ENCODE measurements at places on chromosomes 4 and X.

DNA sequence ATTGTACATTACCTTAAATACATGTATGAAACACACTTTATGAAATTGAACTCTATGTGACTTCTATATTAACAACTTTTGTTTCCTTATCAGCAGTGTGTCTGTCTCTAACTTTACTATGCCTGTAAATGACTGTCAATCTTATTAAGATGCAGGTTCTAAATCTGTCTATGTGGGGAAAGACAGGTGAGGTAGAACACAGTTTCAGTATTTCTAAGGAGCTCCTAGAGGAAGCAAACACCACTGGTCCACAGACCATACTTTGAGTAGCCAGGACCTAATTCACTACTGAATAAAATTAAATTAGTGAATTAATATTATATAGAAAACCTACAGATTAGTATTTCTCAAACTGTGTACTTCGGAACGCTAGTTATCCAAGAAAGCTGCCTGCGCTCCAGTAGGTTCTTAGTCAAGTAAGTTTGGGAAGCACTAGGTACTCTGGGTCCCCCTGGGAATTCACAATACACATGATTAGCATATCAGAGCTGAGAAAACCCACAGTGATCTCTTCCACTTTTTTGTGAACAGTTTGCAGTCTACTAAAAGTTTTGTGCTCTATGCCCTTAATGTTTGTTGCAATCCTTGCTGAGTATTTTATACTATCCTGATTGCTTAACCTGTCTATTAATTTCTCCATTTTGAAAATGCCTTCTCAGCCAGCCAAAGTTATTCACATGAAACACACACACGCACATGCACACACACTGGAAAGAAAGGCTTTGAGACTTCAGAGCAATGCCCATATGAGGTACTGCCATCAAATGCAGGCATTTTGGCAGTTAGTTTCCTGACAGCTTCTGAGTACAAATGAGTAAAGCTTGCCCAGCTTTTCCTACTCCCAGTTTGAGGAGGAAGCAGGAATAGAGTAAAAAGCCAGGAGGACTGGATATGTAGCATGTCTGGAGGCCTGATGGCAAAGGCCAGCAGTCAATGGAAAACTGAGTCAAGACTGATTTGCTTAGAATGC, 133.6 kb upstream of the CPEB2 start:
- no peak for DNase-seq

DNA sequence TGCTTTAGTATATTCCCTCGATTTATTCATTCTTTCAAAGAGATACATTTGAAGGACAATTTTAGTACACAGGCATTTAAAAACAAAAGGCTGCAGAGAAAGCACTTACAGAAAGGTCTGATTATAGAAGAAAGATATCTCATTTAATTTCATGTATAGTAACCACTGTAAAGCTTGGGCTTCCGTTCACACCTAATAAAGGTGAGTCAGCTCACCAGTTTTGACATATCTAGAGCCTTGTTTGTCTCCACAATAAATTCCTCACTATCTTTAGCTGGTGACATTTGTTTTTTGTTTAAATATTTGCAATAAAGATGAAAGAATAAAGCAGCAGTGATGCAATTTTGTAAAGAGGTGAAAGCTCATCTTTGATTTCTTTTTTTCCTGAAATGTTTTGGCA, 1.1 kb upstream of the EPHA5 start:
- no peak for DNase-seq

DNA sequence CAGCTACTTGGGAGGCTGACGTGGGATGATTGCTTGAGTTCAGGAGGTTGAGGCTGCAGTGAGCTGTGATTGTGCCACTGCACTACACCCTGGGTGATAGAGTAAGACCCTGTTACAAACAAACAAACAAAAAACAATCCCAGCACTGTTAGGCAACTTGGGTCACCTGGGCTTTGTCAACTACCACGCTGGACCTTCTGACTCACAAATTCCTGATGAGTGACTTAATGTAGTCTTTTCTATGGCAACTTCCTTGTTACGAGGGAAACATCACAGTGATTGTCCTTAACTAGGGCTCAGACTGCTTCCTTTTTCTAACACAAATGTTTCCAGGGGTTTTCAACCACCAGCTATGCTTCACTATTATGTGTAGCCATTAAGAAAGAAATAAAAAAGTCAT, 128.8 kb upstream of the GPC4 start:
- DNase-seq: no peak

DNA sequence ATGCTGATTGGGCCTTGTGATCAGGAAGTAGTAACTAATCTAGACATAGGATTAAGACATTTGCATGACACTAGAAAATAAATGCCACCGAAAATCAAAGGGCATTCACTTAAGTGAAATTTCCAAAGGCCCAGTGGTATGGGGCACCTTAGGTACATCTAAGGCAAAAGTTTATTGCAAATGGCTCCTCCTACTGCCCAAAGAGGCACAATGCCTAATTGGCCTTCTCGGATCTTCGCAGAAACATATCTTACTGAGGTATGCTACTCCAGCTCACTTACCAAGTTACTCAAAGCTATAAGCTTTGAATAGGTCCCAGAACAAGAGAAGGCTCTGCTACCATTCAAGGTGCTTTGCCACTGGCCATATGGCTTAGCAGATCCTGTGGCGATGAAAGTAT, 174.8 kb upstream of the CXCL13 start:
- DNase-seq: no peak

DNA sequence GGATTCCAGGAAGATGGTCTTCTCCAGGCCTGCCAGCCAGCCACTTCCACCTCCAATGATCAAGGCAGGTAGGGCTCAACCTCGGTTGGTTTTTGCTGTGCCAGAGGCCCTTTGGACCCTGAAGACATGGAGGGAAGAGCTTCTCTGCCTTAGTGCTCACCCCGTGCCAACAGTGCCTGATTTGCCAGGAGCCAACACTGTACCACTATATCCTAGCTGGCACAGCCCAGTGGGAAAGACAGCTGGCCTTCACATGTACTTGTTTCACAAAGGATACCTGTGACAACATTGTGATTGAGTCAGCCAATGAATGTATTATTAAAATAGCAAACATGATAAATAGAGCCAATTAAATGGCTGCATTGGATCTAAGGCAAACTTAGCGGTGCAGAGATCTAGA, 51.9 kb upstream of the PRPS1 start:
- DNase-seq: no peak

GRCh38 chrX:41616255-41616654, 72.5 kb upstream of the GPR34 start:
- no peak for DNase-seq

- no peak for DNase-seq
Measured at GRCh38 chrX:56746996-56747395, 18.0 kb downstream of the NBDY start.

GRCh38 chr4:86302251-86302650, 57.6 kb downstream of the MAPK10 start:
- DNase-seq: no peak

DNA sequence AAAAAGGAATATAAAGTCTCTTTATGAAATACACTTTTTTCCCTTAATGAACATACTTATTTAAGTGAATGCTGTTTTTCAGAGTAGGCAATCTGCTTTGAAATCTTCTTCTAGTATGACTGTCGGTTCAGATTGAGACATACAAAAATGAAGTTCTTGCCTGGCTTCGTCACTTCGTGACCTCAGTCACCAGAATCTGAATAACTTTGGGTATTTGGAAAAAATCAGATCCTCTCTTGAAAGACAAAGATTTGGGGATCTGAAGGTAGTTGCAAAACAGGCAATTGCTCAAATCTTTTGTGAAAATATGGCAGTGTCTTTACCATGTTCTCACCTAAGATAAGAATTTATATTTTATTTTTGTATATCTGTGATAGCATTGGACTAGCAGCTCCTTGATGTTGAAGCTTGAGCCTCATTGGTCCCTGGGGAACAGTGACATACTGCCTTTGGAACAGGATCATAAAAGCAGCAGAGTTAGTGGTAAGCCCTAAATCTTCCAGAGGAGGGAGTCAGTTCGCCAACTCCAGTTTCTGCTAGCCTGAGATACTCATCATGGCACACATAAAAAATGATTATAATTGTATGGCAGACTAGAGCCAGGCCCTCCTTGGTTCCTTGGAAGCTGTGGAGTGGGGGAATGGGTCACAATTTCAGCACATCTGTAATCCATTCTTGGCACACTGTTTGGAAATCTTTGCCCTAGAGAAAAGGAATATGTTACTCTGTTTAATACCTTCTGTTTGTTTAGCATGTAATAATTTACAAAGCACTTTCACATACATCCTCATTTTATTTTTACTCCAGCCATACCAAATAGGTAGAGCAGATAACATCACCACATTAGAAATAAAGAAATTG, 5.0 kb downstream of the ARFIP1 start:
- DNase-seq: no peak

DNA sequence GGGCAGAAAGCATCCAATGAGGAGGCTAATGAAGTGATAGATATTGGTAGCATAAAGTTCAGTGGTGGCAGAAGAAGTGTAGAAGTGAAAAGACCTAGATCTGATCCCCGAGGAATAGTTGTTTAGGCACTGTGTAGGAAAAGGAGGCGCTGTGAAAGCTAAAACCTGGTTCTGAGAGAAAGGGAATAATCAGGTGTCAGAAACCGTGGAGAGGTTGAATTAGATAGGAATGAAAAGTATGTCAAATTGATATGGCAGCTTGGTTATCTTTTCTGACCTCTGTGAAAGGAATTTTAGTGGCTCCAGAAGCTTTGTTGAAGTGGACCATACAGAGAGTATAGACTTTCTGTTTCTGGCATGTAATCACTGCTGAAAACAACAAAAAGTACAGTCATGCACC, 30.8 kb upstream of the CCDC160 start:
- no peak for DNase-seq

DNA sequence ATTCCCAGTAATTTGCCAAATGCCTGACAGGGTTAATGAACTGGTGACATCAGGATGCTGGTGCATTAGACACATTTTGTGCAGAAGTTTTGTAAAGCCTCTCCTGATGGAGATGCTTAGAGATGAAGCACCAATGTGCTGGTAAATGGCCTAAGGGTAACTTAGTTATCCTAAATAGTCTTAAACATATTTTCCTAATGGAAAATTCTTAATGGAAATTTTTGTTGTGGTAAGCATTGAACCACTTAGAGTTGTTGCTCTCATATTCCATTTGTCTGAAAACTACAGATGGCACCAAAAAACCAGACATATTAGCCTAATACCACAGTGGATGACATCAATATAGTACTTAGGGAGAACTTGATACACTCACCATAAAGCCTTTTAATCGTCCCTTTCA, 154.5 kb upstream of the ANK2 start:
- DNase-seq: no peak

DNA sequence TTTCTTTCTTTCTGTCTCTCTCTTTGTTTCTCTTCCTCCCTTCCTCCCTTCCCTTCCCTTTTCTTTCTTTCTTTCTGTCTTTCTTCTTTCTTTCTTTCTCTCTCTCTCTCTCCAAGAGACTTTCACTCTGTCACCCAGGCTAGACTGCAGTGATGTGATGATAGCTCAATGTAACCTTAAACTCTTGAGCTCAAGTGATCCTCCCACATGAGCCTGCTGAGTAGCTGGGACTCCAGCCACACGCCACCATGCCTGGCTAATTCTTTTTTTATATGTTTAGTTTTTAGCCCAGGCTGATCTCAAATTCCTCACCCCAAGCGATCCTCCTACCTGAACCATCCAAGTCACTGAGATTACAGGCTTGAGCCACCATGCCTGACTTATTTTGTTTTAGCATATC, 64.3 kb upstream of the EMCN start:
- no peak for DNase-seq

- no peak for DNase-seq
Measured at GRCh38 chrX:95291561-95291960, 1393.1 kb upstream of the DIAPH2 start.

GRCh38 chrX:13994104-13994503, 35.6 kb downstream of the GEMIN8 start:
- DNase-seq: no peak

- DNase-seq: no peak
Measured at GRCh38 chr4:74934016-74934831, 1.3 kb downstream of the PARM1 start.

DNA sequence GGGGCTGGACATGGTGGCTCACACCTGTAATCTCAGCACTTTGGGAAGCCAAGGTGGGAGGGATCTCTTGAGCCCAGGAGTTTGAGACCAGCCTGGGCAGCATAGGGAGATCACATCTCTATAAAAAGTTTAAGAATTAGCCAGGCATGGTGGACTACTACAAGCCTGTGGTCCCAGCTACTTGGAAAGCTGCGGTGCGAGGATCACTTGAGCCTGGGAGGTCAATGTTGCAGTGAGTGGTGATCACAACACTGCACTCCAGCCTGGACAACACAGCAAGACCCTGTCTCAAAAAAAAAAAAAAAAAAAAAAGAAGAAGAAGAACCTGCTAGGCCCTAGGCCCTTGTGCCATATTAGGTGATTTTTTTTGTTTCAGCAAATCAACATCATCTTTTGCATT, 12.2 kb downstream of the SRD5A3 start:
- DNase-seq: no peak

- no peak for DNase-seq
Measured at GRCh38 chr4:5045097-5045496, 6.2 kb upstream of the STK32B start.

GRCh38 chrX:119251386-119251785, 15.3 kb downstream of the PGRMC1 start:
- DNase-seq: no peak

- DNase-seq: no peak
Measured at GRCh38 chrX:103124284-103124683, 31.3 kb upstream of the NXF3 start.

DNA sequence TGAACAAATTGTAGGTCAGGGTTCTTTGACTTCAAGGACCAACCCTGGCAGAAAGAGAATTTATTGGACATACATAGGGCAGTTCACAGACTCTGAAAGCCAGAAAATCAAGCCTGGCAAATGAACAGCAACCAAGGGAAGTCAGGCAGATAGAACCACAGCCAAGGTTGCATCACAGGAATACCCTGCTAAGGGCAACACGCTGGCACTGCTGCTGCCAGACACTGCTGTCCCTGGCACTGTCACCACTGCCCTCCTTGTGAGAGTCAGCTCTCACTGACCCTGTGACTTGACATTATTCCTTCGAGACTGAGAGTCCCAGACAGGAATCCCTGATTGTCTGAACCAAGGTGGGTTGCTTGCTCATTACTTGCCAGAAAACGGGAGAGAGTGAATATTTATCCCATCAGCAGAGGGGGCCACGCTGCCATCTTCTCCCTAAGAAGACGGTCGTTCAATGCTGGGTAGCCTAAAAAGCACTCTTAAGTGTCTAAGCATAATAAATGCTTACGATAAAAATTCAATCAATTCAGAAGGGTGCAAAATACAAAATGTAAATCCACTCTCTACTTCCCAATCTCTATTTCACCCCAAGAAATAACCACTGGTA, 23.2 kb upstream of the PTTG2 start:
- DNase-seq: no peak

GRCh38 chr4:134490863-134491262, 289.3 kb upstream of the PABPC4L start:
- DNase-seq: no peak

DNA sequence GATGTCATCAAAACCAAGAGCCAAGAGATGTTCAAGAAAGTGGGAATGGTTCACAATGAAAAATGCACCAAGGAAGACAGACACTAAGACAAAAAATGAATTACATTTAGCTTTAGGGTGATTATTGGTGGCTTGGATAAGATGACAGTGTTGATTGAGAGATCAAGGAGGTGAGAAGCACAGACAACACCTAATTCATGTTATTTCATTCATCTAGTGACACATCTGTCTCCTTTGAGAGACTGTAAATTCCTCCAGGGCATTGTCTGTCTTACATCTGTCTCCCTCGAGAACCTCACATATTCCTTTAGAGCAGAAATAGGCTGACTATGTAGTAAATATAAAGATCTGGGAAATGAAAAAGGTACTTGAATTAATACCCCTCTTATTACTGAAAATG, 94.2 kb upstream of the SMIM31 start:
- no peak for DNase-seq

All from stimulated activated CD4-positive, alpha-beta T cell treated with anti-CD3 and anti-CD28 coated beads, TNF-alpha, amount 100 ng/mL, for 1 hour (primary cell).